ENCODE measurements at places on chromosomes 13 and 19. TPM values are rescaled to one million over a fixed set of nuclear protein-coding genes. Genes with fewer than 3 reads are reported as not detected.

WDR87 gene
- total RNA-seq: not detected

SELENOV gene
- not detected for total RNA-seq

TLE6 gene
- total RNA-seq: 0.63 TPM

VAV1 gene
- total RNA-seq: not detected

PEG3 gene
- 0.16 TPM for total RNA-seq

TSSK6 gene
- total RNA-seq: 1.9 TPM

ICAM1 gene
- total RNA-seq: 3.8 TPM

CCDC122 gene
- 2.1 TPM for total RNA-seq

IZUMO1 gene
- not detected for total RNA-seq

GRIK5 gene
- total RNA-seq: not detected

CFD gene
- 362 TPM for total RNA-seq
